ENCODE measurements at places on chromosomes 2 and 18. TPM values are rescaled to one million over a fixed set of nuclear protein-coding genes. Genes with fewer than 3 reads are reported as not detected.

IL1RL1 gene
- total RNA-seq: 0.29 TPM

TUBB8B gene
- not detected for total RNA-seq

KCNJ13 gene
- total RNA-seq: not detected

HRH4 gene
- total RNA-seq: under 0.01 TPM

TMEM200C gene
- total RNA-seq: under 0.01 TPM

YWHAQ gene
- 242 TPM for total RNA-seq

TDRD15 gene
- not detected for total RNA-seq

CHRND gene
- not detected for total RNA-seq

HS6ST1 gene
- total RNA-seq: 16.5 TPM

ITGB6 gene
- under 0.01 TPM for total RNA-seq

DUSP19 gene
- 2.4 TPM for total RNA-seq

NOSTRIN gene
- 1.4 TPM for total RNA-seq

MAPK4 gene
- total RNA-seq: not detected

PDE6D gene
- 19.2 TPM for total RNA-seq

GRCh38 chr2:217305882-217306281 is 446.0 kb upstream of the TNP1 start:
- DNase-seq: no peak

GRCh38 chr18:64165906-64166305 is 17.0 kb upstream of the LINC00305 start:
- DNase-seq: no peak

DNA sequence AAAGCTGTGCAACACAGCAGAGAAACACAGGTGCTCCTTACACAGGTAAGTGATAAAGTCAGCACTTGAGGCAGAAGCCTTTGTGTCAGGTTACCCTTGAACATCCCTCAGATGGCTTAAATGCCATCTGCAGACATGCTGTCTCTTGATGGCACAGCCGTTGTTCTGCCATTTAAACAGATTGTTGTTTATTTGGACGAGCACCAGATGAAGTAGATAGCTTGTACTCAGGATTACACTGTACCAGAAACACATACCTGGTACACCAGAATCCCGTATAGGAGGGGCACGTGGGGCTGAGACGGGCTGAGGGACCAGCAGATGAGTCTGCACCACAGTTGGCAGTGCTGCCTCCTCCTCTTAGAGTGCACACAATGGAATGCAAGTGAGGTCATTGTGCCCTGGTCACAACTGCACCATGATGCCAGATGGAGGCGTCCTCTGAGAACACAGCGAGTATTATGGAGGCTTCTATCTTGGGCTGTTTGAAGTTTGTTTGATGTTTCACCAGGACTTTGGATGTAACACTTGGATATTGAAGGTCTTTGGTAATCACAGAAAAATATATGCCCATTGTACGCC is 143.0 kb downstream of the TANC1 start:
- no peak for DNase-seq

- peak; percentile 87 for DNase-seq
Observed at GRCh38 chr2:74383254-74383653, 3.1 kb upstream of the DCTN1 start.

DNA sequence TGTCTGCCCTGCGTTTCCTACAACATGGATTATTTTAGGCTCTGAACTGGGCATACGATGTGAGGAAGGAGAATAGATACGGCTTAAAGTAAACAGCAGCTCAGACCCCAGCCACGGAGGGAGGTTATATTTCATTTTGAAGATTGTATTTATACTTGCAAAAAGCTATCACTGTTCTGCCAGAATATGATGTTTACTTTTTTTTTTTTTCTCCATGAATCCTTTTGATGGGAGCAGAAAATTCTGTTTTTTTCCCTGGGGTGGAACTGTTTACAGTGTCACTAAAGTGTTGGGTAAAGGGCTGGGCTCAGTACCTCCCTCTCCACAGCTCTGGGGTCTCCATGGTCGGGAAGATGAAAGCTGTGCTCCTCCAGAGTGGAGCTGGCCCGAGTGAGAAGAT is 13.1 kb downstream of the PCARE start:
- no peak for DNase-seq

- DNase-seq: no peak
Observed at GRCh38 chr18:5239447-5239846, 42.4 kb upstream of the AKAIN1 start.

- DNase-seq: no peak
Observed at GRCh38 chr2:86225581-86225980, 26.3 kb downstream of the MRPL35 start.

GRCh38 chr2:143254110-143254509 is 124.9 kb downstream of the ARHGAP15 start:
- no peak for DNase-seq

- DNase-seq: peak; percentile 80
Observed at GRCh38 chr18:9771261-9771976, 63.3 kb downstream of the RAB31 start.

- DNase-seq: no peak
Observed at GRCh38 chr2:105777031-105777482, 32.3 kb downstream of the NCK2 start.

- no peak for DNase-seq
Observed at GRCh38 chr2:37637985-37638384, 33.5 kb downstream of the CDC42EP3 start.

DNA sequence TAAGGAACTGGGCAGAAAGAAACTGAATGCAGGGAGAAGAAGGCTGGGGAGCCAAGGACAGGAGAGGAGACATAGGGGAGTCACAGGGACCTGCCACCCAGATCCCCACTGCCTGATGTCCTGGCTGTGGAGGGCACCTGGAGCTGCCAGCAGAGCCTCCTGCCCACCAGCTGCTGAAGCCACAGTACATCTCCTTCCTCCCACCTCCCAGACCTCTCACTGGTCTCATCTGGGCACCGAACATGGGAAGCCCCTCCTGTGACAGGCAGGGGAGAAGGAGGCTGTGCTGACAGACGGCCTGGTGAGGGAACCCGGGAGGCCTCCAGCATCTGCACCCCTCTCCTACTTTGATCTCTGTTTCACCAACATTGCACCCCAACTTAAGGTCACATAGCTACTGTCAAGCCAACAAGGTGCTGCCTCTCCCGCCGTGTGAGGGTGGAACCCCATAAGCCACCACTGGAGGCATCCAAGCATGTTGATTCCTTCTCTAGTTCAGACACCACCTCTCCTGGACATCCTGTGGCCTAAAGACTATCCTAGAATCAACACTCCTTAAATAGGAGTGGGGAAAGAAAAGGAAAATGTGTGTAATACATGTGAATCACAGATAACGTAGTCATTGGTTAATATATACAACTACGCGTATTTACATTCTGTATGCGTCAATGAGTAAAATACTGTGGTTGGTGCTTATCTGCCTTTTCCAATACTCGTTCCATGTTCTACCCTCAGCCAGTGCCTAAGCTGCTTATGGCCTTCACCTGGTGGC is 3.5 kb upstream of the RNPEPL1 start:
- peak; percentile 39 for DNase-seq

DNA sequence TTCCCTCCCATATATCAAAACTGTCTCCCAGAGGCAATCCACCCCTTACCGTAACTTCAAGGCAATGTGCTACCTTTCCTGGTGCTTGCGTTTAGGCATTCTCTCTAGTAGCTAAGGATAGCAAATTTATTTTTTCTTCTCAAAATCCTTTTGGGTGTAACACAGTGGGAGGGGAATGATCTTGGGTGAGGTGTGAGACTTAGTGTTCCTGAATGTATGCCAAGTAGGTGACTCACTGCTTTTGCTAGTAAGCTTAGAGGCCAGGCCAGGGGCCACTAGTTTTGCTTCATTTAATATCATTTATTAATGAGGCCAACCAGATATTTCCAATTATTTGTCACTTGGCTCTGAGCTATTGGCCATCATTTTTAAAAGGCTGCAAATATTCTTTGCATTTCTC is 135.5 kb downstream of the NAPG start:
- DNase-seq: no peak

GRCh38 chr18:34710934-34711333 is 836 bp downstream of the DTNA start:
- no peak for DNase-seq

DNA sequence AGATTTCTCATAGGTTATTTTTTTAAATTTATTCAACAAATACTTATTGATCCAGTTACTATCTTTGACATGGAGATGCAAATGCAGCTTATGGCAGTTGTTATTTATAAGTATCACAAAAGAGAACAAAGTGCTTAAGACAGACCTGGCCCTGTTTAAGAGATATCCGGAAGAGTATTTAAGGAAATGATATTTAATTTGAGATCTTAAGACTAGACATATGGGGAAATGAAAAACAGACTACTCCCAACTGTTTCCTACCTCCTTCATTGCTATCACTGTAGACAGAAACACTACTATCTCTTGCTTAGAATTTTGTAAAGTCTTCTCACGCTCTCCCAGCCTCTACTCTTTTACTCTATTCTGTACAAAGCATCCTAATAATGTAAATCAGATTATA is 36.0 kb downstream of the RPRD1A start:
- no peak for DNase-seq

GRCh38 chr2:55550368-55551102 is 31.0 kb downstream of the CFAP36 start:
- peak; percentile 68 for DNase-seq

GRCh38 chr2:137380610-137381009 is 583.7 kb upstream of the HNMT start:
- DNase-seq: no peak

GRCh38 chr2:137865954-137866540 is 98.2 kb upstream of the HNMT start:
- no peak for DNase-seq

GRCh38 chr18:37397814-37398213 is 167.8 kb downstream of the CELF4 start:
- DNase-seq: peak; percentile 38

Measured in osteoblast (primary cell).